Activated CD8-positive, alpha-beta memory T cell treated with anti-CD3 and anti-CD28 coated beads for 4 hours (primary cell): ENCODE measurements at places on chromosomes 1 and 21.

DNA sequence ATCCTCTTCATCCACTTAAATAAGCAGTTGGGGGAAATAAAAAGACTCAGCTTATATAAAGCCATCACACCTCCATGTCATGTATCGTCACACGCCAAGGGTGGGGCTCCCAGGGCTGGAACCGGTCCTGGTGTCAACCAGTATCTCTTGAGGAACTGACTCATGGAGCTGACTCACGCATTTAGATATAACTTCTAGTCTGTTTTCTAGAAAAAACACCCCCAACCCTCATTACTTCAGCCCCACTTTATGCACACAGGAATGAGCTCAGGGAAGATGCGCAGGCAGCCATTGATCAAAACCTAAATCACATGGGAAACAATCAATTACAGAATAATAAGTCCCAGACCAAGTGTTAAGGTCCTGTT is 6.9 kb upstream of the IL22RA1 start:
- peak; percentile 25 for DNase-seq

DNA sequence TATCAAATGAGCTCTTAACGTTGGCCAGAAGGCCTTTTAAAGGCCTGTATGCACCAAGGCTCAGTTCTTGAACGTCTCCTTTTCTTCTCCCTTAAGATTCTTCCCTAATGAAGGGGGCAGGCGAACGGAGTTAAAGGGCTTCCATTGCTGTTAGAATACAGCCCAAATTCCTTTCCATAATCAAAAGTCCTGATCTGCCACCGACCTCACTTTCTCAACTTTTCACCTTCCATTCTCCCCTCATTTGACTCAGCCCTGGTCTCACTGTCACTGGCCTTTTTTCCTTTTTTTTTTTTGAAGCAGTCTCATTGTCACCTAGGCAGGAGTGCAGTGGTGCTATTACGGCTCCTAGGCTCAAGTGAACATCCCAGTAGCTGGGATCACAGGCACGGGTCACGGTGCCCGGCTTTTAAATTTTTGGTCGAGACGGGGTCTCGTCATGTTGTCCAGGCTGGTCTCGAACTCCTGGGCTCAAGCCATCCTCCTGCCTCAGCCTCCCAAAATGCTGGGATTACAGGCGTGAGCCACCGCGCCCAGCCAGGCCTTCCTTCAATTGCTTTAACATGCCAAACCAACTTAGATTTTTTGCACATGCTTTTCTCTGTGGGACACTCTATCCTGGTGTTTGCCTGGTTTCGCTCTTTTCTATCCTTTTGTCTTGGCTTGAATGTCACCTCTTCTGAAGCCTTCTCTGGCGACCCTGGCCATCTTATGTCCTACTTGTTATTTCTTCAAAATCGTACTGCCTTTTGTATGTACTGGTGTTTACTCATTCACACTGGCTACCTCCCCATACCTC is 612 bp upstream of the CMPK1 start:
- no peak for DNase-seq

DNA sequence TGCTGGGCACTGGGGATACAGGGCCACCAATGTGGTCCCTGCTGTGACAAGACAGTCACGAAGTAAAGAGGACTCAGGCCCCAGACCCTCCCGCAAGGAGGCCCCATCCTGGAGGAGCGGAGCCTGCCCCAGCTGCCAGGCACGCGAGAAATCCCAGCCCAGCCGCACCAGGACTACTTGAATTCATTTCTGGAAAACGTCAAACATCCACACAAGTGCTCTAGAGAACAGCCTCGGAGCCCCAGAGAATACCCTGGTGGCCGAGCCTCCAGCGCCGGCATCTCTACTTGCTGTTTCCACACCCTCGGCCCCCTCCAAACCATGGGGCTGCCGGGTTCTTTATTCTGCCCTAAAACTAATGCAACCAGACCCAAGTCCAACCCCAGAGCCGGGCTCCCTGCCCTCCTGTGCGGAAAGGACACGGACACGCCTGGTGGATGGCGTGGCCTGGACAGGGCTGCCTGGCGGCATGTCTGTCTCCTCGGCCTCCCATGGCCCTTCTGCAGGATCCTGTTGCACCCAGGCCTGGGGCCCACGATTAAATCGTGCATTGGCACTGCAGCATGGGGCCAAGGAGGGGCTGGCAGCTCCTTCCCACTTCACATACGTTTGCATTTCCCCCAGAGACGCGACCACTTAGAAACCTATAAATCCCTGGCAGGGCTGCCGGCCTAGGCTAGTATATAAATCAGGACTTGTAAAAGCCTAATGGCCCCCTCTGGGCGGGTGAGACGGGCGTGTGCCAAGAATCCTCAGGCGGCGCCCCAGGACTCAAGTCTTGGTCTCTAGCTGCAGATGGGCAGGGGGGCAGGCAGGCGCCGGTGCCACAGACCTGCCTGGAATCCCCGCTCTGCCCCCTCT is 41.2 kb downstream of the DMRTB1 start:
- DNase-seq = no peak

DNA sequence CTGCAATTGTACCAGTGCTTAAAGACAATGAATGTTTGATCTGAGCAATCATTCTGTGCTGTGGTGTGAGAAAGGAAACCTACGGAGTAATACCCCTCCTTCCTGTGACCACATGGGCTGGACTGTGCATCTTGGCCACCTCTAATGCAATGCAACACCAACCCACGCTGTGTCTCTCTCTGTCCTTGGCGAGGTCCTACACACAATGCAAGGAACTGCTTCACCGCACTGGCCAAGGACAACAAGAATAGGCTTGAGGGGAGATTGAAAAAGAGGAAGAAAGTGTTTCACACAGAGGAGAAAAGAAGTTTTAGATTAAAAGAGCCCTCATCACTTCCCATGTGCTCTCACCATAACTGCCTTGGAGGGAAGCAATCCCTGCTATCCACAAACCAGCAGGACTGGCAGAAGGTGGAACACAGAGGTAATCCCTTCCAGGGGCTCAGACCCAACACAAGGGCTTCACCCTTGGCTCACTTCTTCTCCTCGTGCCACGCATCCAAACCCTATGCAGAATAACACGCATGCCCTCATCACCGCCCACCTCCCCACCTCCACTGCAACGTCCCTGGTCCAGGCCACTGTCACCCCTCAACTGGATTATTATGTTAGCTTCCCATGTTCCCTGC is 112.5 kb upstream of the ERG start:
- DNase-seq = no peak

DNA sequence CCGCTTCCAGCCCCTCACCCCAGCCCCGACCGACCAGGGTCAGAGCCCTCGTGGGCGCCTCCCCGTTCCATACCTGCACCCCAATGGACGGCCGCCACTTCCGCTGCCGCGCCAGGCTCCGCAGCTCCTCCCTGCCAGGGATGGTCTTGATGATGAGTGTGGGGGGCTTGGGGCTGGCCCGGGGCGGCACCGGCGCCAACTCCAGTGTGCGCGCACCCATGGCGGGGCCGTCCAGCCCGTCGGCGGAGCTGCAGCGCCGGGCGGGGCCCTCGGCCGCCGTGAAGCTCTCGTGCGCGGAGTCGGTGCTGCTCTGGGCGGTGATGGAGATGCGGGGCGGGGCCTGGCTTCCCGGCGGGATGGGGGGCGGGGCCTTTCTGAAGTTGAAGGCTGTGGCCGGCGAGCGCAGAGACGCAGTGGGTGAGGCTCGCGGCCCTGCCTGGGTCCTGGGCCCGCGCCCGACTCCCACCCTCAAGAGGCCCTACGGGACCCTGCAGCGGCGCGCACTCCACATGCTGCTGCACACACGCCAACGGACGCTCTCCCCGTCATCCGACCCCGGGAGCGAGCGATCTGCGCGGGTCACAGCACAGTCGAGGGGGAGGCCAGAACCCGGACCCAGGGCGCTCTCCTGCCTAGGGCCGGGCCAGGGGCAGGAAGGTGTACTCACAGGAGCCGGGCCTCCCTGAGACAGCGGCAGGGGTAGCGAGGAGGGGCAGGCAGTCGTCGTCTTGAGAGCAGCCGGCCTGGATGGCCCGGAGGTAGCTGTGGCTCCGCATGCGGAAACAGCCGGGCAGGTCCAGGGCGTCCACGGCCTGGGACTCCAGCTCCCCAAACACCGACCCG is 26.1 kb upstream of the SMIM12 start:
- DNase-seq = peak; percentile 19

GRCh38 chr21:41972511-41973205 is 18.8 kb upstream of the C2CD2 start:
- no peak for DNase-seq

DNA sequence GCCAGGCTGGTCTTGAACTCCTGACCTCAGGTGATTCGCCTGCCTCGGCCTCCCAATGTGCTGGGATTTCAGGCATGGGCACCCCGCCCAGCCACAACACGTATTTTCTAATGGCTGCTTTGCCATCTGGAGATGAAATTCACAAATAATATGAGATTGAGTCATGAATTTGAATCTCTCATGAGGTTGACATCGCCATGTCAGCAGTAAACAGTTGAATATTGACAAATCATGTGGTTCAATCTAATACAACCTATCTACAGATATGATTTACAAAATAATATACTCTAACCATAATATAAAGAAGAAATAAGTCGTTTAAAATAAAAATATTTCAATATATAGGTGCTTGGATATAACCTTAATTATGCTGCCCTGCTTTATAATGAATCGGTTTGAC is 42.1 kb downstream of the MYOM3 start:
- no peak for DNase-seq

DNA sequence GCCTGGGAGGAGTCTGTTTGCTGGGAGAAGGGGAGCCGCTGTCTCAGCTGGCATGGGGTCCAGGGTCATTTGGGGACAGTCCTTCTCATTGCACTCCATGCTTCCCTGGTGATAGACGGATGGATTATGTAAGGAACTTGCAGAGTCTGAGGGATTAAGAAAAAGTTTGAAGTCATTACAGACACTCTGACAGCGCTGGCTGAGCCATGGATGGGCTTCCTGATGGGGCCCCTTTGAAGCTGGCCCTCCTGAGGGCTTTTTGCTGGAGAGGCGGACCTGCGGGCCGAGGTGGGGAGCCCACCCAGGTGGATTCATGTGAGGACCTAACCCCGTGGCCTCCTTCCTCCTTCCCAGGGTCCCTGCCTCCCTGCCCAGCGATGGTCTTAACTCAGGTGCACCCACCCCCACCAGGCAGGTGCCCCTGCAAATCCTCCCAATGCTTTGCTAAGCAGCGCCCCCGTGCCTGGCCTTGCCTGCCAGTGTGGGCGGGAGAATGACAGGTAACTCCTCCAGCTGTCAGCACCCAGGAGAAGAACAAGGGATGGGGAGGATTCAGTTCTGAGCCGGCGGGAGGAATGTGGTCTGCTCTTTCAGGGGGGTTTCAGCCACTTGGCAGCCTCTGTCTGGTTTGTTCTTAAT is 24.2 kb upstream of the C1orf174 start:
- no peak for DNase-seq

- no peak for DNase-seq
These were observed 47.1 kb downstream of the PRDM16 start for GRCh38 chr1:3116150-3116510.

GRCh38 chr1:79603843-79604242 is 597.3 kb upstream of the ADGRL4 start:
- no peak for DNase-seq

DNA sequence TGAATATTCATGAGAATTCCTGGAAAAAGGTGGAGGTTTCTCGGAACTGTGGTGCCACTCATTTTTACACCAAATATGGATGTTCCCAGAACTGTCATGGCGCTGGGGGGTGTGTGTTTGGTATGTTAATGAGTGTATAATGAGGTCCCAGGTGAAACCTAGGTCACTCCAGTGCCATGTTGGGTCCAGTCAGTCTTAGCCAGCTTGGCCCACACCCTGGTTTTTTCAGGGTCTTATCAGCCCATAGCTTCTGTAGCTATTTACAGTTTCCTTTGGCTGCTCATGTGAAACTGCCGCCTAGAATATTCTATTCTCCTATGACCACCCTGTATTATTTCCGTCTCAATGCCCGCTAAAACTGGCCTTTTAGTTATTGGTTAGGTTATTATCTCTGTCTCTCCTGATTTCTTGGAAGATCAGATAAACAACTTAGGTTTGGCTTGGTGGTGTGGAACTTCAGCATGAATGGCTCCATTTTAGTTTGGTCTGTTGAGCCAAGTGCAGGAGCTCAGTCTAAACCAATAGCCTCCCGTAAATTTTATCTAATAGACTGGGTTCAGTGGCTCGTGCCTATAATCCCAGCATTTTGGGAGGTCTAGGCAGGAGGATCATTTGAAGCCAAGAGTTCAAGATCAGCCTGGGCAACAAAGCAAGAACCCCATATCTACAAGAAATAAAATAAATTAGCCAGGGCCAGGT is 42.1 kb upstream of the EDARADD start:
- DNase-seq = no peak

DNA sequence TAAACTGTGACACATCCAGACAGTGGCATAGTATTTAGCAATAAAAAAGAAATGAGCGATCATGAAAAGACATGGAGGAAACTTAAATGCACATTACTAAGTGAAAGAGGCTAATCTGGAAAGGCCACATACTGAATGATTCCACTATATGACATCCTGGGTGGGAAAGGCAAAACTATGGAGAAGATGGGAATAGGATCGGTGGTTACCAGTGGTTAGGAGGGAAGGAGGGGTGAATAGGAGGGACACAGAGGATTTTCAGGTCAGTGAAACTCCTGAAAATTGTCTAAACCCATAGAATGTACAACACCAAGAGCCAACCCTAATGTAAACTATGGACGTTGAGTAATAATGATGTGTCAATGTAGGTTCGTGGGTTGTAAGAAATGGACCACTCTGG is 13.8 kb downstream of the AGT start:
- no peak for DNase-seq

- DNase-seq = no peak
These were observed 134.8 kb downstream of the PBX1 start for GRCh38 chr1:164693564-164694359.

- no peak for DNase-seq
These were observed 42.9 kb downstream of the CAPZB start for GRCh38 chr1:19442154-19443096.

- no peak for DNase-seq
These were observed 648.2 kb downstream of the SMYD3 start for GRCh38 chr1:245858722-245859492.

GRCh38 chr1:65813956-65814355 is 21.3 kb downstream of the PDE4B start:
- DNase-seq = no peak

DNA sequence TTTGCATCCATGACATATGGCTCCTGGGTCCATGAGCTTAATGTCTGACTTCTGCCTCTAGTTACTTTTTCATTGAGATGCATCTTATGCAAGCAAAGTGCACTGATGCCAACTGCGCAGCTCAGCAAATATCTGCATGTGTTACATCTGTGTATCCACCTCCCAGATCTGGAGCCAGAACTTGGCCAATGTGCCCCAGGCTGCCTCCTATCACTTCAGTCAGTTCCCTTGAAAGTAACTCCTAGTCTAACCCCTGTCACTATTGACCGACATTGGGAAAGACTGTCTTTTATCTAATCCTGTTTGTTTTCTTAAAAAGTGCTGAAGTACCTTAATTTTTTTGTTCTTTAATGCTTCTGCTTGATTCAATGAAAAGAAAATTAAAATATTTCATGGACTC is 19.3 kb upstream of the UBL4B start:
- no peak for DNase-seq

- no peak for DNase-seq
These were observed 28.4 kb downstream of the CHML start for GRCh38 chr1:241611736-241612135.

DNA sequence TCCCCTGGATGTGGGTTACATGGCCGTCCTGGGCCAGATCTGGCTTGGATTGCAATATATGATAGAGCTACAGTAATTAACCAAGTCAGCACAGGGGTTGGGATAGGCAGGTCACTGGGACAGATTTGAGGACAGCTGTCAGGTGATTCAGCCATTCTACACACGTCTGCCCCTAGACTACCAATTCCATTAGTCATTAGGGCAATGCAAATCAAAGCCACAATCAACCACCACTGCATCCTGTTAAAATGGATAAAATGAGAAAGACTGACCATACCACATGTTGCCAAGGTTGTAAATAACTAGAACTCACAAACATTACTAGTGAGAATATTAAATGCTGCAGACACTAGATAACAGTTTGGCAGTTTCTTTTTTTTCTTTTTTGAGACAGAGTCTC is 16.0 kb downstream of the C21orf58 start:
- no peak for DNase-seq
